ENCODE measurements at places on chromosomes 2 and 18. TPM values are rescaled to one million over a fixed set of nuclear protein-coding genes. Genes with fewer than 3 reads are reported as not detected.

Gene ITPRIPL1
- total RNA-seq, result 10.7 TPM

Gene GULP1
- 20.6 TPM for total RNA-seq

Gene C2orf66
- total RNA-seq, result under 0.01 TPM

Gene C2orf72
- total RNA-seq, result not detected

Gene UGT1A6
- total RNA-seq, result not detected

Gene ST8SIA3
- not detected for total RNA-seq

Gene FHOD3
- total RNA-seq, result 23.5 TPM

Gene SERPINB13
- not detected for total RNA-seq

Gene MAL
- not detected for total RNA-seq

Gene SERPINB11
- not detected for total RNA-seq

Gene DPP4
- total RNA-seq, result 41.2 TPM

Gene FEV
- total RNA-seq, result not detected

Gene ACP1
- total RNA-seq, result 69.2 TPM

Gene GKN1
- total RNA-seq, result not detected

Gene SERPINB10
- not detected for total RNA-seq

Measured in hair follicle dermal papilla cell (primary cell).